ENCODE measurements at places on chromosomes 5 and 9.

DNA sequence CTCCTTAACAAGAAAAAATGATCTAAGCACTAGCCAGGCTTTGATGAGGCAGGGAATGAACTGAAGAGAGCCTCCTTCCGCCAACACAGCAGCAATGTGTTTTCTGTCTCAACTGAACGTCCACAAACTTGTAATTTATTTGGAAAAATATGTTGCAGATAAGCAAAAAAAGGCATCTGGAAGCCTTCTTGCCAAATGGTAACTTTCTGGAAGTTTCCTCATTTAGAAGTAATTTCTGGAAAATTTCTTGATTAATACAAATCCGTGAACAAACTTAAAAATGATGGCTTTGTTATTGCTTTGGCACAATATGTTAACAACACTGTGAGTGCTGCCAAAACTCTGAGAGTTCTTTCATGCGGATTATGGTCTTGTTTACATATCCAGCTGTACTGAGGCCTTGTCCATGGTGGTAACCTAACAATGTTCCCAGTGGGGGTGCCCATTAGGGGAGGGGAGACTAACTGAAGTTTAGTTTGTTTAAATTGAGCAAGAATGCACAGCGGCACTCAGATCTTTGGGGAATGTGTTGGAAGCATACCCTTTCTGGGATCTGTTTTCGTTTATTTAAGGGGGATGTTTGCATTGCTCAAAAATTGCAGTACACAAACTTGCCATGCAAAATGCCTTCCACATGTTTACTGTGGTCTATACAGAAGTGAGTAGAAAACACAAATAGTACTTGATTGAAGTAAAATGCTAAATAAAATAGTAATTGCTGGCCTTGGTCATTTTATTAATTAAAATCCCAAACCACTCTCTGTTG lies 334.7 kb downstream of the NR2F1-AS1 start:
- no peaks in the 10 kb centered on the region for H3K36me3 ChIP-seq
- DNase-seq, result no peak
- H3K27ac ChIP-seq, result no peak overlapping the region
- no peak overlapping the region for H3K4me3 ChIP-seq
- no peaks in the 10 kb centered on the region for H3K4me1 ChIP-seq

GRCh38 chr9:125189361-125190289 lies at the start of gene PPP6C:
TSS of gene PPP6C (minus strand) at chr9:125189803. CDS start at chr9:125189718, 85 bp downstream.
- H3K27me3 ChIP-seq, result no peaks in the 10 kb centered on the region
- H3K27ac ChIP-seq, result peak within 1 kb of the TSS; percentile 91
- peak within 1 kb of the TSS; percentile 85 for H3K4me3 ChIP-seq
- DNase-seq, result peak; percentile 98
- H3K36me3 ChIP-seq, result peaks cover 11% of the 10 kb centered on the region
- peaks cover 43% of the 10 kb centered on the region for H3K4me1 ChIP-seq

DNA sequence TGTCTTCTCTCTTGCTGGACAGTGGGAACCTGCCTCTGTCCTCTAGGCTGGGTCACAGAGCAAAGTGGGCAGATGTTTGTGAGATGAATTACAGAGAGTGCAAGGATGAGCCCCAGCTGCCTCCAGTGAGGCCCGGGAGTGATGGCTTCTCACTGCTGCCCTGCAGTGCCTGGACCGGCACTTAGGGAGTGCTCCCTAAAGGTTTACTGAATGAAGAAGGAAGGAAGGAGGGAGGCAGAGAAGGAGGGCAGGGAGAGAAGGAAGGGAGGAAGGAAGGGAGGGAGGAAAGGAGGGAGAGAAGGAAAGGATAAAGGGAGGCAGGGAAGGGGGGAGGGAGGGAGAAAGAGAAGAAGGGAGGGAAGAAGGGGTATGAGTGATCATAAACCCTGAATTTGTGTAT lies 42.7 kb upstream of the GRHPR start:
- no peaks in the 10 kb centered on the region for H3K4me1 ChIP-seq
- no peaks in the 10 kb centered on the region for H3K36me3 ChIP-seq
- no peak overlapping the region for H3K4me3 ChIP-seq
- H3K27me3 ChIP-seq, result peaks cover 15% of the 10 kb centered on the region
- DNase-seq, result no peak

GRCh38 chr9:36074870-36075532 lies 38.3 kb downstream of the RECK start:
- H3K36me3 ChIP-seq, result no peaks in the 10 kb centered on the region
- no peak overlapping the region for H3K27ac ChIP-seq
- H3K4me1 ChIP-seq, result no peaks in the 10 kb centered on the region
- H3K4me3 ChIP-seq, result no peak overlapping the region
- no peak for DNase-seq
- no peaks in the 10 kb centered on the region for H3K27me3 ChIP-seq

- no peaks in the 10 kb centered on the region for H3K27me3 ChIP-seq
- no peaks in the 10 kb centered on the region for H3K4me1 ChIP-seq
- no peak overlapping the region for H3K4me3 ChIP-seq
- H3K36me3 ChIP-seq, result no peaks in the 10 kb centered on the region
- DNase-seq, result no peak
Observed at GRCh38 chr5:106380736-106381135, 1290.0 kb downstream of the EFNA5 start.

GRCh38 chr5:6905883-6906282 lies 192.7 kb downstream of the TENT4A start:
- no peak overlapping the region for H3K27ac ChIP-seq
- no peak overlapping the region for H3K4me3 ChIP-seq
- H3K36me3 ChIP-seq, result no peaks in the 10 kb centered on the region
- DNase-seq, result no peak
- no peaks in the 10 kb centered on the region for H3K27me3 ChIP-seq

GRCh38 chr9:18707061-18707461 lies 233.1 kb downstream of the ADAMTSL1 start:
- no peaks in the 10 kb centered on the region for H3K27me3 ChIP-seq
- no peaks in the 10 kb centered on the region for H3K36me3 ChIP-seq
- no peak overlapping the region for H3K4me3 ChIP-seq
- no peak for DNase-seq
- no peak overlapping the region for H3K27ac ChIP-seq
- H3K4me1 ChIP-seq, result no peaks in the 10 kb centered on the region

DNA sequence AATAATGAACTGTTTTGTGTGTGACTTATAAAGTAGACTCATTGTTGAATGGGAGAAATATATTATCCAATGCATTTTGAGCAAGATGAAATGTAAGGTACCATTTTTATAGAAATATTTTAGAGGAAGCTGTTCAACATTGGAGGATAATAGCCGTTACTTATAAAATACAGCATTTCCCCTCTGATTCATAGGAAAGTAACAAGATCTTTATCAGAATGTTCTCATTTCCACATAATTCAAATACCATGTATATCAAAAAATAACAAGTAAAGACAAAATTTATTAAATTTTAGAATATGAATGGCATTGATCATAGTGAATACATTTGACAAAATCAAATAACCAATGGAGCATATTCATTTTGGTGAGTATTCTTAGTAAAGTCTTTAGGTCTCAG lies 346.7 kb upstream of the PTGER4 start:
- H3K27ac ChIP-seq, result peak overlapping the region; percentile 27
- H3K4me3 ChIP-seq, result no peak overlapping the region
- H3K27me3 ChIP-seq, result no peaks in the 10 kb centered on the region
- peaks cover 46% of the 10 kb centered on the region for H3K4me1 ChIP-seq
- no peak for DNase-seq

- H3K36me3 ChIP-seq, result no peaks in the 10 kb centered on the region
- H3K27me3 ChIP-seq, result no peaks in the 10 kb centered on the region
- DNase-seq, result no peak
Observed at GRCh38 chr9:95607507-95607906, 90.7 kb upstream of the PTCH1 start.

- H3K27me3 ChIP-seq, result no peaks in the 10 kb centered on the region
- no peak overlapping the region for H3K27ac ChIP-seq
- no peak for DNase-seq
- no peak overlapping the region for H3K4me3 ChIP-seq
Observed at GRCh38 chr9:123168586-123168985, 99.8 kb downstream of the STRBP start.

- H3K27ac ChIP-seq, result peak overlapping the region; percentile 7
- H3K36me3 ChIP-seq, result peaks cover 57% of the 10 kb centered on the region
- no peak for DNase-seq
- H3K4me3 ChIP-seq, result no peak overlapping the region
- no peaks in the 10 kb centered on the region for H3K27me3 ChIP-seq
Observed at GRCh38 chr9:15485836-15486666, 24.7 kb downstream of the PSIP1 start.

- no peak overlapping the region for H3K4me3 ChIP-seq
- no peaks in the 10 kb centered on the region for H3K4me1 ChIP-seq
- DNase-seq, result no peak
- no peaks in the 10 kb centered on the region for H3K36me3 ChIP-seq
- no peak overlapping the region for H3K27ac ChIP-seq
Observed at GRCh38 chr5:31364881-31365636, 166.8 kb downstream of the DROSHA start.

DNA sequence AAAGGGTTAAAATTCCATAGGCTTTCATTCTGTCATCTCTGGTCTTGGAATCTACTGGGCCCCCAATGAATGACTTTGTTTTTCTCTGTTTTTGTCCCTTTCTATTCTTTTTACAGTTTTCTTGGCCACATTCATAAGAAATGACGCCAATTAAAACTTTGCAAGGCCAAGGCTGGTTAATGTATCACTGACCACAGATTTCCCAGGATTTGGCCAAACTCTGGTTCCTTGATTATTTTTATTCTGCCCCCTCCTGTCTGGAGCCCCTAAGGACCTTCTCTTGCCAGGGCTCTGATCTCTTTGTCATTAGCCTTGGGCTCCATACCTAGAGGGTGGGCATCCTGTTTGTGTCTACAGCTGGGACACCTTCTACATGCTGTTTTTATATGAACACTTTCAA lies 388.9 kb upstream of the PAPPA start:
- H3K4me3 ChIP-seq, result no peak overlapping the region
- H3K36me3 ChIP-seq, result no peaks in the 10 kb centered on the region

DNA sequence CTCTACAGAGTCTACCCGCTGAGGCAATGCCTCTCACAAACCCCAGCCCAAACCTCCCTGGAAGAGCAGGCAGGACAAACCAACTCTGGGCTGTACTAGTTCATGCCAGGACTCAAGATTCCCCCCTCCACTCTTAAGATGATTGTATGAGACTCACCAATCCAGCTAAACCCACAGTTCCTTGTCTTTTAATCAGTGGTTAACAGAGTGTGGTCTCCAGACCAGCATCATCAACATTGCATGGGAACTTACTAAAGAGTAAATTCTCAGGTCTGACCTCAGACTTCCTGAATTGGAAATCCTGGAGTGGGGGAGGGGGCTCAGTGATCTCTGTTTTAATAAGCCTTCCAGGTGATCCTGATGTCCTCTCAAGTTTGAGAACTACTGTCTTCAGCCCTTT lies 240.9 kb downstream of the GAS1 start:
- no peaks in the 10 kb centered on the region for H3K4me1 ChIP-seq
- no peak for DNase-seq
- H3K27me3 ChIP-seq, result no peaks in the 10 kb centered on the region
- H3K27ac ChIP-seq, result no peak overlapping the region
- H3K36me3 ChIP-seq, result no peaks in the 10 kb centered on the region

DNA sequence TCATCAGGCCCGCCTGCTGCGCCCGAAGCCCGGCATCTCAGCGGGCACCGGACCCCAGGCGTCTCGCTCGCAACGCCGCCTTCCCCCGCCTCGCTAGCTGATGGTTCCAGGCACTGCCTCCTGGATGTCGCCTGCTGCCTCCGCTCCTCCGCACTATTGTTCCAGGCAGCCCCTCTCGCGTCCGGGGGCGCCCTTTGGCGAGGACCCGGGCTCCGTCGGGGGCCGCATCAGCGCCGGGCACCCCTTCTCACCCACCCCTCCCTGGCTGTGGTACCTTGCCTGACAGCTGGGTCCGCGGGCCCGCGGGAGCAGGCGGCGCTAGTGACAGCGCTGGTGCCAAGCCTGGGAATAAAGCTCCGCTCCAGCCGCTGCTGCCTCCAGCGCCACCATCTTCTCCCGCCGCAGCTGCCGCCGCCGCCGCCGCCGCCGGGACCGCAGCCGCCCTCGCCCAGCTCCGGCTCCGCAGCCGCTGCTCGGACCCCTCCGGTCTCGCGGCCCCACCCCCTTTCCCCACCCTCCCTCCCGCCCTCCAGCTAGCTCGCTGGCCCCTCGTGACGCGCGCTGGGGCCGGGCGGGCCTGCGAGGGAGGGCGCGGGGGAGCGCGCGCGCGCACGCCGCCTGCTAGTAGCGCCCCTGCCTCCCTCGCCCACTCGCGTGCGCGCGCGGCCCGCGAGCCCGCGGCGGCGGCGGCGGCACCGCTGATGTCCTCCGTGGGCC lies at the start of gene APBA1:
TSS of gene APBA1 (minus strand) at position 493 of the 717 bp plus-strand sequence.
- peaks cover 31% of the 10 kb centered on the region for H3K27me3 ChIP-seq
- H3K36me3 ChIP-seq, result no peaks in the 10 kb centered on the region
- H3K4me3 ChIP-seq, result peak within 1 kb of the TSS; percentile 72
- H3K4me1 ChIP-seq, result peaks cover 17% of the 10 kb centered on the region

GRCh38 chr9:131594906-131595665 lies 49.8 kb downstream of the PRRT1B start:
- no peaks in the 10 kb centered on the region for H3K27me3 ChIP-seq
- DNase-seq, result no peak
- H3K4me3 ChIP-seq, result no peak overlapping the region
- peaks cover 53% of the 10 kb centered on the region for H3K36me3 ChIP-seq

DNA sequence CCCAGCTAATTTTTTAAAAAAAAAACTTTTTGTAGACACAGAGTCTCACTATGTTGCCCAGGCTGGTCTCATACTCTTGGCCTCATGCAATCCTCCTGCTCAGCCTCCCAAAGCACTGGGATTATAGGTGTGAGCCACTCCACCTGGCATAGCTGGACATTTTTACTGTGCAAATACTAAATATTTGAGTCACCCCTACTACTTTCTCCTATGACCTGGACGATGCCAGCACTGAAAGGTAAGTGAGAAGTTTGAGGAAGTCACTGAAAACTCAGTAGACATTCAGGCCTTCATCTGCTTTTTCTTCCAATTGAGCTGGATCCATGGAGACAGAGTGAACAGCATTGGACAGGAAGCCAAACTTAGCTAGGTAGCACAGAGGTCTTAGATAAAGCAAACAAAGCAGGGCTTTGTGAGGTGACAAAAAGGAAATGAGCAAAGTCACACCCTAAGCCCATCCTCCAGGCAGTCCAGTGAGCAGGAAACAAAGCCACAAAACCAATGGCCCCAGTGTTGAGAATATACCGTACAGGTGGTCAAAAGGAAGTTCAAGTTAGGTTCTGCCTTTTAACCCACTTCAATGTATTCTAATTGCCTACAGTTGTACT lies 192.6 kb upstream of the RASA1 start:
- peak overlapping the region; percentile 0 for H3K4me3 ChIP-seq
- H3K27ac ChIP-seq, result peak overlapping the region; percentile 91
- no peaks in the 10 kb centered on the region for H3K27me3 ChIP-seq
